Heart left ventricle (tissue), 16 donors: ENCODE measurements at places on chromosomes 2 and 18. TPM values are rescaled to one million over a fixed set of nuclear protein-coding genes. Genes with fewer than 3 reads are reported as not detected.

DNA sequence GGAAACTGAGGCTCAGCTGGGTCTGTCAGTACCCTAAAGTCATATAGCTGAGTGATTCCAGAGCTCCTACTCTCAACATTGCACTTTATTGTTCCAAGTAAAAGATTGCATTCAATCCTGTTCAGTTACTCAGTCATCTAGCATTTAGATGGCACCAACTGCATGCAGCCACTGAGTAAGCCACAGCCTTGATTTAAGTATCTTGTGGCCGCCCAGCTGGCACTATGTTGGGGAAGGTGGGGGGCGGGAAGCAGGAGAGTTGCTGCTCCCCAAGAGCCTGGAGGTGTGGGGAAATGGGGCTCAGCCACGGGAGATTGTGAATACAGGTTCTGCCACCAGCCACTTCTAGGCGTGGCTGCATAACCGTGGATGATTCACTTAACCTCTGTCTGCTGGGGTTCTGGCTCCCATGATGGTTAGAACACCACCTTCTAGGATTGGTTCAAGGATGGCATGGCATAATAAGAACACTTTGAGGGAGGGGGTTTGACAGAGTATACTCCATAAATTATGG, 17.1 kb downstream of the ZFP36L2 start:
- H3K36me3 ChIP-seq: no peaks in the 10 kb centered on the region
- no peak for DNase-seq
- H3K4me3 ChIP-seq: no peak overlapping the region
- peaks cover 3% of the 10 kb centered on the region for H3K4me1 ChIP-seq

- peaks cover 47% of the 10 kb centered on the region for H3K27me3 ChIP-seq
- peaks cover 26% of the 10 kb centered on the region for H3K4me1 ChIP-seq
- no peak overlapping the region for H3K4me3 ChIP-seq
- H3K36me3 ChIP-seq: peaks cover 27% of the 10 kb centered on the region
- no peak overlapping the region for H3K27ac ChIP-seq
Observed at GRCh38 chr2:219508971-219509779, 5.1 kb upstream of the ASIC4 start.

DNA sequence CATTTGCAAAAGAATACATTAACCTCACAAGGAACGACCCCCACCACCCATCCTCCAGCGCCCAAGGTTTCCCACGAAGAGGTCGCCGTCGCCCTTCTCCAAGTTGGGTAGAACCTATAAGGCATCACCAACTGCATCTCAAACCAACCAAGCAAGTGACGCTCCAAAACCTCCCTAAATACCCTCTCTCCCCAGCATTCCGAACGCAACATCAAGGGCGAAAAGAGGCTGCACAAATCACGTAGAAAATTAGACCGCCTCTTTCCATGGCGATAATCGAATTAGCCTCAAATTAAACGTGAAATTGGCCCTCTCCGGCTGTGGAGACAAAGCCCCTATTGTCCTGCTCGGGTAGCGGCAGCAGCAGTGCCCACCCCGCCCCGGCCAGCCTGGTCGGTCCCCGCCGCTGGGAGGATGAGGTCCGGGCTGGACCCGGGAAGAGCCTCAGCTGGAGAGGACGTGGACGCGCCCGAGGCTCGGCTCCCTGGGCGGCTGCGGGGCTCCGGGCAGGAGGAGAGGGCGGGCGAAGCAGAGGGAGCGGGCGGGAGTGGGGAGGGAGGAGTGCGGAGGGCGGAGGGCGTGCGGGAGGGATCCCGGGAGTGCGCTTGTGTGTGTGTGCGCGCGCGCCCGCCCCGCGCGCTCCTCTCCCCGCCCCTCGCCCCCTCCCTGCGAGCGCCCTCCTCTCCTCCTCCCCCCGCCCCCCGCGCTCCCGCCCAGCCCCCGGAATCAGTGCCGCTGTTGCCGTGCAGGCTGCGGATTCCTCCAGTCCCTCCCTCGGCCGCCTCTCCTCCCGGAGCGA, at the start of gene SPTBN1:
Gene SPTBN1, plus strand, starts transcription at position 765 of the 799 bp plus-strand sequence. CDS start 70,092 bp downstream, outside the sequence.
- no peaks in the 10 kb centered on the region for H3K36me3 ChIP-seq
- DNase-seq: peak; percentile 95
- H3K4me3 ChIP-seq: peak within 1 kb of the TSS; percentile 72
- no peaks in the 10 kb centered on the region for H3K27me3 ChIP-seq
- peak within 1 kb of the TSS; percentile 97 for H3K27ac ChIP-seq
- peaks cover 10% of the 10 kb centered on the region for H3K4me1 ChIP-seq

DNA sequence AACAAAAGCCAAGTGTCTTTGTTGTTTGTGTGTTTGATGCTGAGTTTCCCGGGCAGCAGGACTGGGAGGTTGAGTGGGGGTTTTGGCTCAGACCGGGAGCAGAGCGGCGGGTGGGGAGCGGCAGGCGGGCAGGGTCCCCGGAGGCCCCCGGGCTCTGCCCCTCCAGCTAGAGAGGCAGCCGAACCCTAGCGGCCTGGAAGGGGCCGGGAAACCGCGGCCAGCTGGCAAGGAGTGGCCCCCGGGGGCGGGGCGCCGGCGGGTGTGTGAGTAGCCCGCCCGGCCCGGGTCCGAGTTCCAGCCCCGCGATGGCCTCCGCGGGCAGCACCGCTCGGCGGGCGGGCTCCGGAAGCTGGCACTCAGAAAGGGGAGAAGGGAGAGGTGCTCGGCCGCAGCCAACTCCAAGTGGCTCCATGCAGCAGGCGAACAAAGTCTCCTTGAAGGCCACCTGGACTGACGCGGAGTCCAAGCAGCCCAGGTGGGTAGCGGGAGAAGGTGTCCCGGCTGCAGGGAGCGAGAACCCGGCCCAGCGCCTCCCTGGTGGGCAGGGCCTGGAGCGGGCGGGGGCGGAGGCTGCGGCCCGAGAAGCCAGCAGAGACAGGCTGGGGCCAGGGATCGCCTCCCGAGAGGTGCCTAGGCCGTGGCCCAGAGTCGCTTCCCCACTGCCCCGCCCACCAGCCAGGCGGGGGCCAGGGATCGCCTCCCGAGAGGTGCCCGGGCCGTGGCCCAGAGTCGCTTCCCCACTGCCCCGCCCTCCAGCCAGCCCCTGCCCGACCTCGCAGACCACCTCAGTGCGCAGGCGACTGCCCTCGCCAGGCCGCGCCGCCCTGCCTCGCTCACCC, at the start of gene ANKRD53:
Gene ANKRD53, plus strand, starts transcription at position 290 of the 839 bp plus-strand sequence. Its CDS starts 16 bp downstream, at position 306.
- peak; percentile 74 for DNase-seq
- no peaks in the 10 kb centered on the region for H3K27me3 ChIP-seq
- H3K4me1 ChIP-seq: peaks cover 11% of the 10 kb centered on the region
- no peaks in the 10 kb centered on the region for H3K36me3 ChIP-seq

- no peak for DNase-seq
- H3K4me3 ChIP-seq: no peak overlapping the region
- no peaks in the 10 kb centered on the region for H3K4me1 ChIP-seq
- H3K27me3 ChIP-seq: no peaks in the 10 kb centered on the region
- H3K27ac ChIP-seq: no peak overlapping the region
Observed at GRCh38 chr2:37391711-37392110, 47.3 kb downstream of the QPCT start.

- H3K4me1 ChIP-seq: peaks cover 12% of the 10 kb centered on the region
- no peak overlapping the region for H3K27ac ChIP-seq
- no peaks in the 10 kb centered on the region for H3K27me3 ChIP-seq
- no peak for DNase-seq
Observed at GRCh38 chr18:57589161-57589560, 2.7 kb upstream of the FECH start.

The TNFAIP6 gene
- 2.7 TPM for total RNA-seq

The KCNJ3 gene
- 0.19 TPM for total RNA-seq
